ENCODE measurements at places on chromosomes 1 and 21. TPM values are rescaled to one million over a fixed set of nuclear protein-coding genes. Genes with fewer than 3 reads are reported as not detected.
A peak's percentile ranks its signal among the peaks of the same experiment; 100 is the strongest.

- no peak for DNase-seq
These were observed 21.9 kb upstream of the LAX1 start for GRCh38 chr1:203743091-203743571.

- DNase-seq: peak; percentile 63
These were observed 70.3 kb upstream of the CAMK1G start for GRCh38 chr1:209513226-209513625.

- no peak for DNase-seq
These were observed 60.9 kb upstream of the TARBP1 start for GRCh38 chr1:234539666-234540403.

- DNase-seq: no peak
These were observed 127.6 kb upstream of the CTTNBP2NL start for GRCh38 chr1:112268408-112268807.

GRCh38 chr1:218823291-218823900, 350.3 kb upstream of the LYPLAL1 start:
- peak; percentile 51 for DNase-seq

DNA sequence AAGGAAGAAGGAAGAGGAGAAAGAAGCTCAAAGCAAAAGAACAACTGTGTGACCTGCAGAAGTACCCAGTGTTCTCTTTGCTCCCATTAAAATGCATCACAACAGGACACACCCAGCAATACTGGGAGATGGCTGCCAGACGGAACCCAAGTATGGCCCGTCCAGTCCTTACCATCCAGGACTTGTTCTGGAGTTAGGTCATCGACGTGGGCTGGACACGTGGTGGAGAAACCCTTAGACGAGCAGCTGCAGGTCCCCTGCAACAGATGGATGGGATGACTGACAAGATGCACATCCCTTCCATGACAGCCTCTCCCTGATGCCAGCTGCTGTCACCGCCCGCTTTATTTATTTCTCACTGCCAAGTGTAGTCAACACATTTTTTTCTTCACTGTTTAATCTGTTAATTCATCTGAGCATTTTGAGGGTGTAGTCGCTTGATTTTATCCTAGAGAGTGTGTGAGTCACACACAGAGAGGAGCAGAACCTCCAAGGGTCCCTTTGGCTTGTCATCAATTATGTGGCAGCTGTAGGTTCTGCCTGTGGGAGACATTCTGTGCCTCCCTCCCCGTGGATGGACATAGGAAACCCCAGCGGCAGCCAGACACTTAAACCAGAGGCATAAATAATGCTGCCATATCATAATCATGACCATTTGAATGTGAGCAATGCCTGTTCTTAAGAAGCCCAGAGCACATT, 80.9 kb downstream of the ABCA4 start:
- peak; percentile 36 for DNase-seq

DNA sequence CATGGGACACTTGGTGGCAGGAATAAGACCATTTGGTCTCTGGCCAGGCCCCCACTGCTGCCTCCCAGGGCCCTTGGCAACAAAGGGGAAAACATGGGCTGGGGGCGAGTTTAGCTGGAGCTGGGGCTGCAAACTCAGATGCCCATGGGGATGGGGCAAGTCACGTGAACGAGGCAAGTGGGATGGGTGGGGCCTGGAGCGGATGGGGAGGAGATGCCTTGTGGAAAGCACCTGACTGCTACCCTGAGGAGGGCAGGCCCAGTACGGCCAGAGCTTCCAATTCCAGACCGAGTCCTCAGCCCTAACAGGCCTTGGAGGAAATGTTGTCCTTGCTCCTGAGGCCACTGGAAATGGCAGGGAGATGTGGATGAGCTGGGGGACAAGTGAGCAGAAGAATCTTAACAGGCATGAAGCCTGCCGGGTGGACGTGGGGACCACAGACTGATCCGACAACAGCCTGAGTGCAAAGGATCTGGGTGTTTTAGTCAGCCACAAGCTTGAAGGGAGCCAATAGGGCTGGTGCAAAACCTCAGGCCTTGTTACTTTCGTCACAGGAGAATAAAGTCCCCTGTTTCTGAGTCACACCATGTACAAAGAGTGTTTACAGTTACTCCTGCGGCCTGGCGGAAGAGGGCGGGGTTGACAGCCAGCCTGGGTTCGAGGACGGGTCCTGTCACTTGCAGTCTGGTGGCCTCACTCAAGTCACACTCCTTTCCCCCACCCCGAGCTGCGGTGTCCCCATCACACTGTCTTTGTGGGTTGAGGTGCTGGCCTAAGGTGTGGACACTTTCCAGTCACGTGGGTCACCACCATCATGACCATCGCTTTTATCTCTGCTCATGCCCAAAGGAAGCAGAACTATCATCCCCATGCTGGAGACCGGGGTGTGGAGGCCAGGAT, 19.1 kb downstream of the RUNX3 start:
- peak; percentile 42 for DNase-seq

GRCh38 chr1:119714583-119714982, 2.8 kb downstream of the PHGDH start:
- no peak for DNase-seq

DNA sequence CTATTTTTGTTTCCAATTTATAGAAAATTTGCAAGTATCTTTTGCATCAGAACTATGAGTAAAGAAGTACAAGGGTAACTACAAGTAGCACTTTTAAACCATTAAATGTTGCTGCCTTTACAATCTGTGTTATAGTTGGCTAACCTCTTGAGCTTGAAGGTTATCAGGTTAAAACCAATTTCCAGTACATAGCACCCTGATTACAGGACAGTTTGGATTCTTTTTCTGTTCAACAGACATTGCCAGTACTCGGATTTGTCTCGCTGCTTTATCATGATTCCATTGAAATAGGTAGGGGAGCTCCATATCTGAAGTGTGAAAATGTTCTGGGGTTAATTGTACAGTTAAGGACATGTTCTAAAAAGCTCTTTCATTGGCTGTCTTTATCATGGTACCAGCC, 40.0 kb downstream of the MIA3 start:
- no peak for DNase-seq

- peak; percentile 4 for DNase-seq
These were observed at the start of gene PRMT6 for GRCh38 chr1:107056426-107057196. TSS of gene PRMT6 (plus strand) at chr1:107056674. CDS start at chr1:107056716, 42 bp downstream.

- no peak for DNase-seq
These were observed 2.5 kb upstream of the PTGS2 start for GRCh38 chr1:186682736-186683135.

DNA sequence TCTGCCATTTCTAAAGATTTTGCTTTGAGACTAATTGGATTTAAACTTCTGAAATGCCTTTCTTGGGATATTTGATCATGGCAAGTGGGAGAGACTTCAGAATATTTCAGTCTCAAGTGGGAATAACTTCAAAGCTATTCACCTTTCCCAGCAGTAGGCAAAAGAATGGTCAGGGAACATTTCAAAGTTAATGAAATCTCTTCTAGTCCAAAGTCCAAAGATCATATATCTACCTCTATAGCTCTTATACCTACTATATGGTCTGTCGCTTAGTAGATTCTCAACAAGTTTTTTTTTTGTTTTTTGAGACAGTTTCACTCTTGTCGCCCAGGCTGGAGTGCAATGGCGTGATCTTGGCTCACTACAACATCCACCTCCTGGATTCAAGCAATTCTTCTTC, 44.5 kb upstream of the PIGC start:
- no peak for DNase-seq

GRCh38 chr1:90522432-90522831, 194.7 kb downstream of the BARHL2 start:
- no peak for DNase-seq

- no peak for DNase-seq
These were observed 26.7 kb downstream of the RTCA start for GRCh38 chr1:100292711-100293110.

DNA sequence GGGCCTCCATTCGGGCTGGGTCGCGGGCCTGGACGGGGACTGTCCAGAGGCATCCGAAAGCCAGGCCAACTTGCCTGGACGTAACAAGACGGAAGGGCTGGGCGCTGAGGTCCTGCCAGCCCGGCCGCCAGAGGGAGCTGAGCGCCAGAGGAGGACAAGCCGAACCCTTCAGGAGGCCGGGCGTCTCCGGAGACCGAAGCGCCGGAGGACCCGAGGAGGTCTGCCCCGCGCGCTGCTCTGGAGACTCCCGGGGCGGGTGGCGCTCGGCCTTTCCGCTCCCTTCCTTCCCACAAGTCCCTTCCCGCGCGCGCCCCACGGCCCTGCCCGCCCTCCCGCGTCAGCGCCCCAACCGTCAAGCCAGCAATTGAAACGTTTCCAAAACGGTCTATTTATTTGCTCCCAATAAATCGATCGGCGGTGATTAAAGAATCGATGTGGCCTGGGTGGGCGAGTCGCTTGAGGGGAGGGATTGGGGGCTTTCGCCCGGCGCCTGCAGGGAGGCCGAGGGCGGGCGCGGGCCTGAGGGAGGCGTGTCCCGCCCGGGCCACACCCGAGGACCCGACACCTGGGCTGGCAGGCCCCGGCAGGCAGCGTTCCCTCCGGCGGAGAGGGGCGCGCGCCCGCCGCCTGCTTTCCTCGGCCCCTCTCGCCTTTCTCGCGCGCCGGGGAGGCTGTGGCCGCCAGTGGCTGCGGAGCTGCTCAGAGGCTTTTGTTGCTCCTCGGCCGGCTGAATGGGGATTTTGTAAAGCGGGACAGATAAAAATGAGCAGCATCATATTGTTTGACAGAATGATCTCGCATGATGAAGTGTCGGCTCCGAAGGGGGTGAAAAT, 5.2 kb upstream of the FOXD3 start:
- DNase-seq: peak; percentile 55

DNA sequence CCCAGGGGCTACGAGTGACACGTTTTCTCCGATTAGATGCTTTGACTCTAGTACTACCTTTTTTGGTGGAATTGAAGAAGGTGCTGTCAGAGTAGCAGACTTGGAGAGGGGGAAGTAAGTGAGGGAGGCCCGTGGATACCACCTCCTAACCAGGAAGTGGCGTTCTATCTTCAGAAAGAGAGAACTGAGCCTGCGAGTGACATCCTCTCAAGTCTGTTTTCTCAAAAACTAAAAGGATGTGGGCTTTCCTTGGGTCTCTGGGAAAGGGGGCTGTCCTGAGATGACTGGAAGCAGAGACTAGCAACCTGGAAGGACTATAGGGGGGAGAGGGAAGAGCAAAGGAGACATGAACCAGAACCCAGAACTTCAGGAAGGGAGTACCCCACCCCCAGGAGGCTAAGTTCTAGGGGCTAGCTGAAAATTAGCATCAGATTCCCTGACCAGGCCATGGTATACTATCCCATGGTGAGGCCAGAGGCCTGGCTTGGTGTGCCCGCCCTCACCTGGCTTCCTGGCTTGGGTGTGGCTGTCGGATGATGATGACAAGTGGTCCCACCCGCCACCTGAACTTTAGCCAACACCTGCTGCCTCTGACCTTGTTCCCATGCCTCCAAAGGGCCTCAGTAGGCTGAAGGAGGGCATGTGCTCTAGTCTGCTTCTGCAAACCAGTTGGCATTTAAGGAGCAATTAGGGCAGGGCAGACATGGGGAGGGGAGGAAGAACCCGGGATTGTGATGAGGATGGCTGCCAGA, 49.1 kb downstream of the ATP2B4 start:
- no peak for DNase-seq

DNA sequence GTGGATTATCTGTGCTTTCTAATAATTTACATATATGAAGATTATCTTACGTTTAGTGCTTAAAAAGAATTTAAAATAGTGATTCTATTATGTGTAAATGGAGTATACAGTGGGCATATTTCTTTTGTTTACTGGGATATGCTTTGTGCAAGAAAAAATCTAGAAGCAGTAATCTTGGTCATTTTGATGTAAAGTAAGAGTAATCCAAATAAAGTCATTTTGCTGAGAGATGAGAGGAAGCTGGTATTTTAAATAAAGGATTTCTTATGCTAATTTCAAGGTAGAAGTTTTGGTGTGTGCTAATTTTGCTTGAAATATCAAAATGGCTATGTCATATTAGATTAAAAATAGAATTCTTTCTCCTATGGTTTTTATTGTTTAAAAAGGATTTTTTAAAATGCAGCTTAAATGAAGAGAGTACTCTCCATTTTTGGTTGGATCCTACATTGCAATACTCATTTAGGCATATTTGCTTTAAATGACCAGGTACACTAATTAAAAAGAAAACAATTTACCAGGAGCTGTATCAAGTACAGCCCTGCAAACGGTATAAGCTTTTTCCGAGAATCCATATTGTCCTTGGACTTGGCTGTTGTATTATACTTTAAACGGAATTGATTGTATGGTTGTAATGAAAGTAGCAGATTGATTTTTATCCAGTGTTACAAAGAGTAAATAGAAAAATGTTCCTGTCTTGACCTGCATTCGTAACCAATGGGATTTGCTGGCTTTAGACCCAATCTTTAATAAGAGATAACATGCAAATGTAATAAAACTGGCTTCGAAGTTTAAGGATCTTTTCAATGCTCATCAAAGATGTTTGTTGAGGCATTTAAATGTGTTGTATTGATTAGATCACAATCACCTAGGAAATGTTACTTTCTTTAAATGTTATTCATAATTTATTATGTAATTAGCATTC, 574.7 kb downstream of the USP25 start:
- peak; percentile 31 for DNase-seq

DNA sequence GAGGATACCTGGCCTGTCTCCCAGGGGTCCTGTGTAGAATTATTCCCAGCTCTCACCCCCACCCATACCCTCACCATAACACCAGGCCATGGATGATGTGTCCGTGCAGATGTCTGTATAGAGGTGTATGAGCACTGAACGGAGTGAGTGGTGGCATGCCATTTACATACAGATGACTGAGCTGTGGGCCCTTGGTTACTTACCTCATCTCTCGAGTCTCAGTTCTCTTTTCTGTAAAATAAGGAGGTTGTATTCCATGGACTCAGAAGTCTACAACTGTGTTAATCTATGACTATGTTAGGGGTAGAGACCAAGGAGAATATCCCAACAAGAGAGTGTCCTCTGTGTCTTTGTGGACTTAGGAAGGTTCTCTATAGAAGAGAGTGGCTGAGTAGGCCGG, 65.6 kb upstream of the CD1D start:
- no peak for DNase-seq

- DNase-seq: peak; percentile 57
These were observed 97.9 kb upstream of the RGS1 start for GRCh38 chr1:192477630-192478029.

DNA sequence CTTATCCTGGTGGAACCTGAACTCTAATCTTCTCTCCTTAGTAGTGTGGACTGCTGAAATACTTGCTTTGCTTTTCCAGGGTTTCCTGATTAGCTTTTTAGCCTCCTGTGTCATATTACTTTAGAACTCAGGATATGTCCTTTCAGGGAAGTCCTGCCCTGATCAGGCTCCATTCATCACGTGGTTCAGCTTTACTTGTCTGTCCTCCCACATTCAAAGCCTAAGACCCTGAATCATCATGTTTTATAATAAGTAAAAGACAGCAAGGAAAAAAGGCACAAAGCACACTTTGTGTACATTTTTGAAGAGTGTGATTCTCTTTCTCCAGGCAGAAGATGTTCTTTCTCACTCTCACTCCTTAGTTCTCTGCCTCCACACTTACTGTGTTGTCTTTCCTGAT, 70.6 kb downstream of the PATJ start:
- no peak for DNase-seq

Gene WNT3A
- total RNA-seq: not detected

Gene PER3
- 6.0 TPM for total RNA-seq

Gene SLC35F3
- total RNA-seq: not detected

Gene SPRR2D
- not detected for total RNA-seq

Gene MRAP
- not detected for total RNA-seq

Gene GJA9
- total RNA-seq: not detected

Gene KAZN
- 1.7 TPM for total RNA-seq

Gene ADCY10
- not detected for total RNA-seq

Gene NUF2
- total RNA-seq: 74.7 TPM

Gene RNU1-2
- total RNA-seq: 255 TPM

Measured in A172 (cell line).